ENCODE measurements at places on chromosomes 5 and 9.
A peak's percentile ranks its signal among the peaks of the same experiment; 100 is the strongest.

GRCh38 chr5:54861212-54861894, 124.0 kb downstream of the ESM1 start:
- no peak for DNase-seq

DNA sequence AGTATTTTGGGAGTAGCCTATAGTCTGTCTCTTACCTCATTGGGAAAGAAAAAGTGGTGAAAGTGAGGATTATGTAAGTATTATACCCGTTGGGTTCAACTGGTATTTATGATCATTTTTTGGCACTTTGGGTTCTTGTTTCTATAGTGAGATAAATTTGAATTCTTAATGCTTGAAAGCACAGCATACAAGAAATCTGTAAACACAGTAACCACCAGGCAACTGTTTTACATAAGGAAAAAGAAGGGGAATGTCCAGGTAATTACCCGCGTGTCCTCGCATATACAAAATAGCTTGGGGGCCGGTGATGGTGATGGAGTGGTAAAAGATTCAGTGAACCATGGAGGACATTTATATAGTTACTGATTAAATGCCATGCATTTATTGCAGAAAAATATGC, 60.5 kb downstream of the BASP1 start:
- DNase-seq, result no peak

- DNase-seq, result no peak
Observed at GRCh38 chr9:15498246-15498995, 12.3 kb downstream of the PSIP1 start.

GRCh38 chr9:135513351-135513846, 7.8 kb upstream of the LCN1 start:
- DNase-seq, result no peak

DNA sequence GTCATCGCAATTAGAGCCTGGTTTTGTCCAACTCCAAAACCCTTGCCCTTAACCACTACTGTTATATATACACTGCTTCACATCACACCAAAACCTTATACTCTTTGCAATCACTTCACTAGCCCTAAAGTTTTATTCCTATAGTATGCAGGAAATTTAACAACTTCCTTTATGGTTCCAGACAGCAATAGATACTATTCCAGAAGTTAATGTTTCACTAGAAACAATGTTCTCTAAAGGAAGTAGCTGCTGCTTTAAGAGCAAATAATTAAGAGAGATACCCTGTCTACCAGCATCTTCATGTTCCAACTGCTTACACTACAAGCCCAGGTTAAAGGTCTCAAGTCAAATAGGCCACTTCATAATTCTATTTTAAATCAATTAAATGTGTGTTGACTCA, 22.0 kb downstream of the FREM1 start:
- no peak for DNase-seq

GRCh38 chr9:124635285-124635684, 128.1 kb upstream of the NR5A1 start:
- DNase-seq, result no peak

DNA sequence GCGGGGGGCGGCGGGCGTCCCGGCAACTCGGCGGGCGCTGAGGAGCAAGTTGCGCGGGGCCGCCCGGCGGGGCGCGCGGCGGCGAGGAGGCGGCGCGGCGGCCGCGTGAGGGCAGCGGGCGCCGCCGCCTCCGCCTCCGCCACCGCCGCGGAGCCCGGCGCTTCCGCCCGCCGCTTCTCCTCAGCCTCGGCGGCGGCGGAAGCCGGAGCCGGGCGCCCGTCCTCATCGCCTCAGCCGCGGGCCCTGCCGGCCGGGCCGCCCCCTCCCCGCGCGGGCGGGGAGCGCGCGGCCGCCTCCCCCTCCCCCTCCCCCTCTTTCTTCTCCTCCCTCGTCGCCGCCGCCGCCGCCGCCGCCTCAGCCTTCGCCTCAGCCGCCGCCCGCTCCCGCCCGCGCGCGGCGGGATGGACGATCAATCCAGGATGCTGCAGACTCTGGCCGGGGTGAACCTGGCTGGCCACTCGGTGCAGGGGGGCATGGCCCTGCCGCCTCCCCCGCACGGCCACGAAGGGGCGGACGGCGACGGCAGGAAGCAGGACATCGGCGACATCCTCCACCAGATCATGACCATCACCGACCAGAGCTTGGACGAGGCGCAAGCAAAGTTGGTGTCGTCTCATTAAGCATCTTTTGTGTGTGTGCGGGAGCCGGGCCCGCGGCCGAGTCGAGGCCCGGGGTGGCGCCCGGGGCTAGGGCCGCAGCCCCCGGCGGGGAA, at the start of gene PBX3:
TSS of gene PBX3 (plus strand) at position 321 of the 712 bp plus-strand sequence.
- peak; percentile 41 for DNase-seq

GRCh38 chr9:112174965-112175795, at the start of gene SUSD1:
SUSD1 (minus strand) TSS chr9:112175297; CDS start chr9:112175235, 62 bp downstream.
- no peak for DNase-seq

DNA sequence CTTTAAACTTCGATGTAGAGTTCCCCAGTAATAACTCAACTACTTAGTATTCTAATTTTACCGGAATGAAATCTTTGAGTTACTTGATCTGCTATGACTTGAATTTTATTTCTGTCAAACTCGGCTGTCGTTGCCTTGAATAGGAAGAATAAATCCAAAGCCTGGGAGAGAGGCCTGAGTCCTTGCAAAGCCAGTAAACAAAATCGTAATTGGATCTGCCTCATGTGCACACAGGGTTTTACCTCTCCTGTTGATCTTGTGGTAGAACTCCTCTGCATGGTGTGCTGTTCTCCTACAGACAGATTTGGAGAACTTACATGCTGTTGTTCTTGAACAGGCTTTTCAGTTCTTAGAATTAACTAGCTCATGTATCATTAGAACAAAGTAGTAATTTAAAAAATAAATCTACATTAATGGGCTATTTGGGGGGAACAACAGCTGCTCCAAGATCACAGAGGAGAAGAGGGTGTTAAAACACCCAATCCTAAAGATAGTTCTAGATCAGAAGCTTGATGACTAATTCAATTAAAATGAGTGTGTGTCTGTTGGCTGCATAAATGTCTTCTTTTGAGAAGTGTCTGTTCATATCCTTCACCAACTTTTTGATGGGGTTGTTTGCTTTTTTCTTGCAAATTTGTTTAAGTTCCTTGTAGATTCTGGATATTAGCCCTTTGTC, 28.9 kb downstream of the HSPB3 start:
- no peak for DNase-seq

GRCh38 chr9:34291023-34291422, 38.0 kb downstream of the KIF24 start:
- DNase-seq, result no peak

- no peak for DNase-seq
Observed at GRCh38 chr5:134092875-134093274, 21.6 kb upstream of the TCF7 start.

DNA sequence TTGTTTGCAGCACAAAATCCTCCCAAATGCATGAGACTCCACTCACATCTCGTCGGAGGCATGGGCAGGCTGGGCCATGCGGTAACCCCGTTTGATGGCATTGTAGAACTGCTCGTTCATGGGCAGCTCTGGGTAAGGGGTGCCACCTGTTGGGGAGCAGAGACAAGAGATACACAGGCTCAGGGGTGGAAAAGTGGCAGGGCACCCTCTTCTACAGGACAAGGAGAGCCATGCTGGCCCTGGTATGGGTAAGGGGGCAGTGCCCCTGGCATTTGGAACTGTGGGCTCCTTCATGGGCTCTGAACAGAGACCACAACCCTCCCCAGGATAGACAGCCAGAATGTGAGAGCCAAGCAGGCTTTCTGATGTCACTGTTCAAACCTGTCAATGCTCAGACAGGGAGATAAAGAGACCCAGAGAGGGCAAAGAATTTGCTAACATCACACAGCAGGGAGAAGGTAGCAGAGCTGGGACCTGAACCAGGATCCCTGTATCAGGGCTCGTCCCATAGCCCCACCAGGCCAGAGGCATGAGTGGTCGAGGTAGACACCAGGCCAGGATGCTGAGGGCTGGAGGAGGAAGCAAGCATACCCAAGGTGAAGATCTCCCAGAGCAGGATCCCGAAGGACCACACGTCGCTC, 33.2 kb upstream of the CSF1R start:
- no peak for DNase-seq

- DNase-seq, result no peak
Observed at GRCh38 chr9:130022566-130023143, 20.3 kb downstream of the FNBP1 start.

GRCh38 chr9:120659676-120660075, 54.6 kb downstream of the MEGF9 start:
- no peak for DNase-seq

DNA sequence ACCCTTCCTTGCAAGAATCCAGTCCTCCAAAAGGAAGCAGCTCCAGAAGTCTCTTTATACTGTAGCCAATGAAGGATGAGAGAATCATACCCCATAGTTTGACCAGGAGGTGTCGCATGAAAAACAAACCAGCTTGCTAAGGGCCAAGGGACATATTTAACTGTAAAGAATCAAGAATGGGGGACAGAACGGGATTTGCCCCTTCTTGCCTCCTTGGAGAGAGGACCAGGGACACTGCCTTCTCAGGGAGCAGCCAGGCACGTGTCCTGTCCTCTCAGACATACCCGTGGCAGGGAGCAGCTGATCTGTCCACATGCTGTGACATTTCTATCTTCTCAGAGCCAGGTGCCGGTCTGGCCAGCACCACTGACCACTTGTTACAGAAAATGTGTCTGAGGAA, 11.7 kb downstream of the PRUNE2 start:
- DNase-seq, result no peak

- no peak for DNase-seq
Observed at GRCh38 chr9:2477755-2478154, 143.8 kb upstream of the VLDLR start.

GRCh38 chr5:78497573-78498533, 137.4 kb downstream of the SCAMP1 start:
- DNase-seq, result no peak

- no peak for DNase-seq
Observed at GRCh38 chr5:128925973-128926372, 39.3 kb upstream of the SLC27A6 start.

GRCh38 chr9:133347515-133347984, 381 bp downstream of the MED22 start:
- DNase-seq, result no peak

- no peak for DNase-seq
Observed at GRCh38 chr9:118529624-118530214, 825.5 kb downstream of the TLR4 start.

DNA sequence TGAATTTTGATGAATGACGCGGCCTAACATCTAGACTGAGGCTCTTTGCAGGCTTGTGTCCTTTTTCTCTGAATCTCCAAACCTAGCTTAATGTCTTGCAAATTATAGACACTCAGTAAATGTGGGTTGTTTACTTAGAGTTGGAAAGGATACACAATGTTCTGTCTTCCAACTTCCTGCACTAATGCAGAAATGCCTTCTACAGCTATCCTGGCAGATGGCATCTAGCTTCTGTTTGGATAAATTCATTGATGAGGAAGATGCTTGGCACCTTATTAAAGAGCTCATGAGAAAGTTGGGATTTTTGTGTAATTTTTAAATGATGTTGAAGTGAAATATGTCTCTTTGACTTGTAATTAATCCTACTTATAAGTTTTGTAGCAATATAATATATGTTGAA, 1822.2 kb downstream of the MAT2B start:
- no peak for DNase-seq

GRCh38 chr5:1176473-1177391, 24.7 kb upstream of the SLC6A19 start:
- DNase-seq, result no peak

DNA sequence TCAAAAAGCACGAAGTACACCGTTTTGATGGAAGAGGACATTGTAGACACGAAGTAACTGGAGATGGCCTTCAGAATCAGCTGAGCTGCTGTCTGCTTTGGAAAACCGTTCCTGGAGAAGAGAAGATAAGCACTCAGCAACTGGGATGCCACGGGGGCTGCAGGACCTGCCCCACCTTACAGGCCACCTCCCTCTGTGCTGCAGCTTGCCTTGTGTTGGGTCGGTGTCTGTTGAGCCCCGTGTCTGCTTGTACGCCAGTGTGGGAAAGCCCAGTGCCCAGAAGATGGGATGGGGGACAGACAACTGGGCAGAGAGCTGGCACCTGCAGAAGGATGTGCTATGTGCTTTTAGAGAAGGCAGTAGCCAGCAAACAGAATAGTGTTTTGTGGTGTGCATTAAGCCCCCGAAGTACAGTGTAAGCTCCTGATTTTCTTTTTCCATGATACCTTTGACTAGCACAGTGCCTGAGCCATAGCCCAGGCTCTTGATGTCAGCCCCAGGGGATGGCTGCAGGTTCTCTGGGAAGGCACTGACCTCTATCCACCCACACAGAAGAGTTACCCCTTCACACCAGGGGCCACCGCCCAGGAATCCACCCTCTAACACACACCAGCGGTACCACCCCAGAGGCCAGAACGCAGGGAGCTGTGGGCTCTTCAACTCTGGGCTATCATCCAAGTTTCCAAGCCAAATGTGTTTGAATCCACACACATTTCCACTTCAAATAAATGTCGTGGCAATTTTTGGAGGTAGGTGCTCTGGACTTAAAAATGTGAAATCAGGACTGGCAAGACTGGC, 63.8 kb downstream of the MACROH2A1 start:
- no peak for DNase-seq

DNA sequence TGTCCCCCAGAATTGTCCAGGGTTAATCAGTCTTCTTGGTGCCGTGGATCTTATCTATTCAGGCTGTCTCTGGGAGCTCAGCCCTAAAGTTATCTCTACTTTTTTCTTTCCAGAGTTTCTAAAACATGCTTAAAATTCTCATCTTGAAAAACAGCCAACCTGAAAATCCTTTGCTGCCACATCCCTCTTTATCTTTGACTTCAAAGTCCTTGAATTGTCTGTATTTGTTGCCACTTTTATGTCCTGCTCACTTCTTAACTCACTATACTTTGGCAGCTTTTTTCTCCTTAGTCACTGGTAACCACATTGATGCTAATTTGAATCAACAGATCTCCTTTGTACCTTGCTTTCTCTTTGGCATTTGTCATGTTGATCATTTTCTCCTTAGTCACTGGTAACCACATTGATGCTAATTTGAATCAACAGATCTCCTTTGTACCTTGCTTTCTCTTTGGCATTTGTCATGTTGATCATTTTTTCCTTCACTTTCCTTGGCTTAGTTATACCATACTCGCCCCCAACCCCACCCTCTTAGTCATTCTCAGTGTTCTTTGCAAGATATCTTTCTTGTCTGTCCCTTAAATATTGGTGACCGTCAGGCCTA, 8.5 kb downstream of the DMXL1 start:
- DNase-seq, result no peak

DNA sequence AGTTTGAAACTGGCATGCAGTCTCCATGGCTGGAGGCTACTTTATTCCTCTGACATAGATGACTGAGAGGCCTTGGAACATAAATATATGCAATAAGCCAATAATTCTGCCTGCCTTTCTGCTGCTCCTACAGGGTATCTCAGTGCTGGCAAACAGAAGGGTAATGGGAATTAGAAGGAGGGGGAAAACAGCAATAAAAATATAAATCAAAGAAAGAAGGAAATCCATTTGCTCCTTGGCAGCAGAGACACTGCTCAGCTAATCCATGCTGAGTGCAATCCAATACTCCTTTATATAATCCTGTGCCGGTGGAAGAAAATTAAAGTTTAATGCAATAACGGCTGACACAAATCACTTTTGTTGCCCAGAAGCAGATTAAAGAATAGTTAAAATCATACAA, 478.9 kb downstream of the SPATA31D1 start:
- no peak for DNase-seq

- no peak for DNase-seq
Observed at GRCh38 chr9:32395510-32396216, 11.2 kb downstream of the ACO1 start.

GRCh38 chr9:77926371-77926878, 105.2 kb downstream of the GNAQ start:
- no peak for DNase-seq
